Stimulated activated CD4-positive, alpha-beta T cell treated with anti-CD3 and anti-CD28 coated beads, Interleukin-1b, Interleukin-23, amount 100 ng/mL, for 1 hour (primary cell): ENCODE measurements at places on chromosomes 11 and 22.

DNA sequence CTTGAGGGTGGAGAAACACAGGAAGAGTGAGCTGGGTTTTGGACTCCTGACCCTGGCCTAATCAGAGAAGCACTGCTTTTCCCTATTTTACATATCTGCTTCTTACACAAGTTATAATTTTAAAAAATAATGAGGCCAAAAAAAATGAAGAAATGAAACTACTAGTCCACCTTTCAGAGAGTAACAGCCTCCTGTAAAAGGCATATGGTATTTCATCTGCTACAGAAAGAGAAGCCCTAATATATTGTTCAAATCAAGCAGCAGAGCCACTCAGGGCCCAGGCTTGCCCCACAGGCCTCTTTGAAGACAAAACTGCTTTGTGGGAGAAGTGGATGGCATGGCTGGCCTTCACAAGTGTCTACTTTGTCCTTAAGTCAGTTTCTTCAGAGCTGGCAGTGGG is 10.0 kb downstream of the DIXDC1 start:
- no peak for DNase-seq

GRCh38 chr11:114172871-114173444 is 113.4 kb downstream of the ZBTB16 start:
- no peak for DNase-seq

GRCh38 chr22:39773503-39773902 is 120.1 kb downstream of the ENTHD1 start:
- no peak for DNase-seq

- DNase-seq, result no peak
These were observed 50.0 kb downstream of the IGLL1 start for GRCh38 chr22:23530106-23530505.

GRCh38 chr11:65500387-65501185 is 1.7 kb downstream of the MALAT1 start:
- DNase-seq, result no peak

GRCh38 chr11:35714882-35715627 is 52.5 kb downstream of the TRIM44 start:
- DNase-seq, result no peak

- DNase-seq, result no peak
These were observed 11.1 kb downstream of the C11orf91 start for GRCh38 chr11:33689501-33689900.

DNA sequence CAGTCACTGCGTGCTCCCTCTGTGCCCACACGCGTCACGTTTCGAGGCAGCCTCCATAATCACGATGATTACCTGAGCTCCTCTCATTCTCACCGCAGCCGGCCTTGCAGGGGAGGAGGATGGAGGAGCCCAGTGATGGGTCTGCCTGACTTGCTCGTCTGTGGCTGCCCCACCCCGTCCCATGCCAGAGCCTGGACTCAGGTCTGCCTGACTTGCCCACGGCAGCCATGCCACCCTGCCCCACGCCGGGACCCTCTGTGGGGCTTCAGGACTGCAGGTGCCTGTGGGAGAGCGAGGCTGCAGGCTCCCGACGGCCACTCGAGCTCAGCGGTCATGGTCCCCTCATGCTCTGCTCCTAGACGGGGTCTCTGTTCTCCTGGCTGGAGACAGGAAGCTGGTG is 1025.1 kb downstream of the BRD1 start:
- no peak for DNase-seq

DNA sequence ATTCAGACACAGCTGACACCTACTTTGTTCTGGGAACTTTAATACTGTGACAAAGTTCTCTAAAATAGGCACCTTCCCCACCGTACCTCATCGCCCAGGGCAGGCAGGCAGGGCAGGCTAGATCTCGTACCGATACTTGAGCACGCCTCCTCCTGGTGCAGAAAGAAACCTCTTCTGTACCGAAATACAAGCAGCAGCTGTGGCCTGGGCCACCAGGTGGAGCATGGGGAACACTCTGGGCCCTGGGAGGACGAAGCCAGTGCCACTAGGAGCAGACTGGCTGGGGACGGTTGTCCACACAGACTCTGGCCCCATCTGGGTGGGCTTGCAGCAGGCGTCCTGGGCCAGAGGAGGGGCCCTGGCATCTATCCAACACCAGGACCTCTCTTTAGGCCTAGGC is 12.8 kb downstream of the PMM1 start:
- DNase-seq, result no peak

GRCh38 chr22:39396797-39397195 is 2.8 kb upstream of the TAB1 start:
- DNase-seq, result no peak

- no peak for DNase-seq
These were observed 52.4 kb downstream of the TRIOBP start for GRCh38 chr22:37749226-37749625.

GRCh38 chr11:131637469-131638175 is 267.2 kb downstream of the NTM start:
- DNase-seq, result no peak

- DNase-seq, result no peak
These were observed 12.4 kb downstream of the CRY2 start for GRCh38 chr11:45859661-45860140.

GRCh38 chr22:32572741-32573500 is 98.3 kb downstream of the FBXO7 start:
- no peak for DNase-seq

DNA sequence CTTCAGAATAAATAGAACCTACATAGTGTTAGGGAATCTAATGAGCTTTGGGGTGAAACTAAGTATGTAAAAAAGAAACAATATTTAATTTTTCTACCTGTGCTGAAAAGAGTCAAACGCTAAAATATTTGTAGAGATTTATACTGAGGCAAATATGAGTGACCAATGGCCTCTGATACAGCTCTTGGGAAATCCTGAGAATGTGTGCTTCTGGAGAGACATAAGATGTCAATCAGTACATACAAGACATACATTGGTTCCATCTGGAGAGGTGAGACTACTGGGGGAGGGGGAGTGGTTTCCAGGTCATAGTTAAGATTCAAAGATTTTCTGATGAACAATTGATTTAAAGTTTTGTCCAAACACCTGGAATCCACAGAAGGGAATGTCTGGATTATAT is 970 bp downstream of the ASRGL1 start:
- DNase-seq, result no peak

GRCh38 chr22:29831186-29831921 is 6.7 kb downstream of the ASCC2 start:
- no peak for DNase-seq

DNA sequence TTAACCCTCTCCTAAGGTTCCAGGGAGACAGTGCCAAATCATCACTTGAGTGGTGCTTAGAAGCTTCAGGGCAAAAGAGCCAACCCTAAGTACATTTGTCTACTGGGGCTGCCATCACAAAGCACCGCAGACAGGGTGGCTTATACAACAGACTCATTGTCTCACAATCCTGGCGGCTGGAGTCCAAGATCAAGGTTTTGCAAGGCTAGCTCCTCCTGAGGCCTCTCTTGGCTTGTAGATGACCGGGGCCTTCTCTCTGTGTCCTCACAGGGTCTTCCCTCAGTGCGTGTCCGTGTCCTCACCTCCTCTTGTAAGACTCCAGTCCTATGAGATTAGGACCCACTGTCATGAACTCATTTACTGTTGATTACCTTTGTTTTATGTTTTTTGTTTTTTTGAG is 34.1 kb upstream of the CD81 start:
- no peak for DNase-seq

DNA sequence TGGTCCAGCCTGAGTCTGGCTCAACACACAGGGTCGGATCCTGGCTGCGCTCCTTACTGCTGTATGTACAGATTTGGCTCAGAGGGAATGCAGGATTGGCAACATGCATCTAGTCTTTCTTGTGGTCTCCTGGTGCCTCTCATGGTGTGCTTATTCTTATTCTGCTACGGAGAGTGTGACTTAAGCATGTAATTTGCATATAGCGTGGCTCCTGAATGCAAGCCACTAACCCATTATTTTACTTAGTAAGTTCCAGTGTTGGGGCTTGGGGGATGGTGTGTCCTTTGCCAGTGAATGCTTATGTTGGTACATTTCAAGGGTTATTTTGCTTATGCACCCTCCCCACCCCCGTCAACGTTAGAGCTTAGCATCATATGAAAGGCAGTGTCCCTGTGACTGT is 51.2 kb downstream of the PTPRJ start:
- DNase-seq, result no peak

GRCh38 chr11:80451105-80451504 is 1010.3 kb upstream of the TENM4 start:
- no peak for DNase-seq

- DNase-seq, result no peak
These were observed 6.4 kb downstream of the UNC93B1 start for GRCh38 chr11:67997475-67997921.

DNA sequence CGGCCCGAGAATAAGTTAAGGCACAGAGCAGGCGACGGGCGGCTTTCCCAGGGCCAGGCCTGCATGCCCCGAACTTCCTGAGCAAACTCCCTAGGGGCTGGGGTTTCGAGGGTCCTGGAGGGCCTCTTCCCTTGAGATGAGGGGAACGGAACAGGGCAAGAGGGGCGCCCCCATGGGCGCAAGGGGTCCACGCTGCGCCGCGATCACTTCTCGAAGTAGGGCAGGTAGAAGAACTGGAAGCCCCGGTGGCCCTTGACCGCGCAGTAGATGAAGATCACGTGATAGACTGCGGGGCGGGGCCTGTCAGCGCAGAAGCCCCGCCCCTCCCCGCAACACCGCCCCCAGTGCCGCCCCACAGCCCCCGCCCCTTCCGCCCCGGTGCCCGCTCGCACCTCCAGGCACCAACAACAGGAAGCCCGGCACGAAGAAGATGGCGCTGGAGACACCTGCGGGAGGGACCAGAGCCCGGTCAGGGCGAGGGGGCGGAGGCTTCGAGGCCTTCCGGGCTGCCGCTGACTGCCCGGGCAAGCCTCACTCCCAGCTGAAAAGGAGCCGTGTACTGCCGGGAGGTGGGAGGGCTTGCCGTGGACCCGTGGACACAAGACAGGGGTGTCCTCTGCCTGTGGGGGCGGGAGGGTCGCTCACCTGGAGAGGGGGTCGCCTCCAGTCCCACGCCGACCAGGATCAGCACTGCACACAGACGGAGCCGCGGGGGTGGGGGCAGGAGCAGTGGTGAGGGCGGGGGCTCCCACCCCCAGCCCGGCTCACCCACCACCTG is 4.5 kb downstream of the TMEM134 start:
- peak; percentile 91 for DNase-seq

GRCh38 chr11:63933459-63933858 is 5.3 kb upstream of the NAA40 start:
- DNase-seq, result no peak

- no peak for DNase-seq
These were observed 328.0 kb downstream of the MN1 start for GRCh38 chr22:27473533-27473932.

- DNase-seq, result no peak
These were observed 39.5 kb downstream of the ANO1 start for GRCh38 chr11:70117567-70118145.

- no peak for DNase-seq
These were observed 48.8 kb downstream of the MAPK1 start for GRCh38 chr22:21818487-21819182.

DNA sequence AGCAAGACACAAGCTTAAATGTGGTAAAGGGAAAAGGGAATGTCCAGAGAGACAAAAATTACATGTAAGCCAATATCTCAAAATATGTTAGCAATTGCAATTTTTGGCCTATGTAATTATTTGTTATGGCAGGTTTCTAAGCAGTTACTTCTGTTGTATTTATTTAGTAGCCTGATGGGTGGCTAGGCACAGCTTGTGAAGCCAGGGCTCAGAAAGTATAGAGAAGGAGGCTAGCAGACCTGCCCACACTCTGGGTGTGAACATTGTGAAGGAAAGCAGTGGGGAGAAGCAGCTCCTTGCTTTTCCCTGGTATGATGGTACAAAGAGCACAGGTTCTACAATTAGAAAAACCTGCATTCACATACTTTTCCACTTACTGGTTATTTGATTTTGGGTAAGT is 196.5 kb upstream of the PGR start:
- DNase-seq, result no peak

- DNase-seq, result no peak
These were observed 10.8 kb downstream of the RPS13 start for GRCh38 chr11:17066691-17067090.

GRCh38 chr22:25853501-25854284 is 111.7 kb downstream of the MYO18B start:
- no peak for DNase-seq

DNA sequence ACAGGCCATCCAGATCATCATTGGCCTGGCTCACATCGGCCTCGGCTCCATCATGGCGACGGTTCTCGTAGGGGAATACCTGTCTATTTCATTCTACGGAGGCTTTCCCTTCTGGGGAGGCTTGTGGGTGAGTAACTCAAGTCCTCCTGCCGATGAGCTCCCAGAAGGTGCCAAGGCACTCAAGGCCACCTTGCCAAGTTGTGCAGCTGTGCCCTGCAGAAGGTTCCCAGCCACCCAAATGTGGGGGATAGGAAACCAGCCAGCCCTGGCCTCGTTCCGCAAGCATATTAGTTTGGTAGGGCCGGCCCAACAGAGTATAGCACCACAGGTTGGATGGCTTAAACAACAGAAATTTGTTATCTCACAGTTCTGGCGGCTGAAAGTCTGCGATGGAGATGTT is 4.0 kb downstream of the MS4A8 start:
- no peak for DNase-seq

DNA sequence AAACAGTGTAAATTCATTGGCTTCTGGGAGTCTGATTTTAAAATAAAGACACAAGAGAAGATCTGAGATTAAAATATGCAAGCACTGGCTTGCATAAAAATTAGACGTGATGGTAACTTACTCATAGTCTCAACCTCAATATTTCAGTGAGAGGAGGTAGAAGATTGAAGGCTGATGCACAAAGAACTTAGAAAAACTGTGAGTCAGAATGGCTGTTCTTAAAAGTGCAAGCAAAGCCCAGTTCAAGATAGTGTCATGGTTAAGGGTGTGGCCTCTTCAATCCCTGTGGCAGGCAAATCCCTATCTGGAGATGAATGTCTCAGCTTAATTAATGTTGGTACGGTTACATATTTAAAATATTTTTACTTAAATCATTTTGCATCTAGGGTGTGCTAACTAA is 33.6 kb upstream of the FIBIN start:
- DNase-seq, result no peak

DNA sequence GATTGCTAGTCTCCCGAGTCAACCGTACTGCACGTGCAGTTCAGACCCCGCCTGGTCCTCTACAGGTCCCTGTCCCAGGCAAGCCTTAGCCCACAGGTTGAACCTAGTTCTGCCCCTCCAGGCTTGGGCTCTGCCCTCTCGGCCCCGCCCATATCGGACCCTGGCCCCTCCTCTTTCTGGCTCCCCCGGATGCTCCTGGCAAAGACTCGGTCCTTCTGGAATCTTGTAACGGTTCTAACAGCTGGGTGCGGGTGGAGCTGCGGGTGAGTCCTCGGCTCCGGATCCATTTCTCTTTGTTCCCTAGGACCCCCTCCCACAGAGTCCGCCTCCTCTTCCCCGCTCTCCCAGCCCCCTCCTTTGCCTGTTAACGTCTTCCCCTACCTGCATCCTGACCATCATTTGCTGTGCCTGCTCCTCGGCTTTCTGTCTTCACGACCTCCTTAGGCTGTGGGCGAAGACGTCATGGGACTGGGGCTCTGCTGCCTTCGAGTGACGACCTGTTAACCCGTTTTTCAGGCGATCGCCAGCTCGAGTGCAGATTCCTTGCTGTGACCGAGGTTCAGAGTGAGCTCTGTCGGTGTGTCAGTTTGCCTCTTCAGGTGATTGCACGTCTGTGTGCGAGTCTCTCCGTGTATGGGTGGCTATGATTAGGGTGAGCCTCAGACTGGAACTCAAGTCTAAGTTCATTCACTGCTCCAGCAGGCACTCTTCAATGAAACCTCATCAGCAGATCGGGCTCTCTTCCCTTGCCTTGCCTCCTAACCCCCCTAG is at the start of gene DNHD1:
DNHD1 (plus strand) TSS at position 212 of the 771 bp plus-strand sequence. CDS start 936 bp downstream, outside the sequence.
- no peak for DNase-seq

- DNase-seq, result no peak
These were observed 1344.3 kb downstream of the TBC1D22A start for GRCh38 chr22:48106715-48107259.
